ENCODE measurements at places on chromosomes 13 and 19.

GRCh38 chr13:85737952-85738351 lies 61.3 kb downstream of the SLITRK6 start:
- no peak for DNase-seq

GRCh38 chr13:105202354-105202753 lies 1333.1 kb downstream of the EFNB2 start:
- DNase-seq = no peak

DNA sequence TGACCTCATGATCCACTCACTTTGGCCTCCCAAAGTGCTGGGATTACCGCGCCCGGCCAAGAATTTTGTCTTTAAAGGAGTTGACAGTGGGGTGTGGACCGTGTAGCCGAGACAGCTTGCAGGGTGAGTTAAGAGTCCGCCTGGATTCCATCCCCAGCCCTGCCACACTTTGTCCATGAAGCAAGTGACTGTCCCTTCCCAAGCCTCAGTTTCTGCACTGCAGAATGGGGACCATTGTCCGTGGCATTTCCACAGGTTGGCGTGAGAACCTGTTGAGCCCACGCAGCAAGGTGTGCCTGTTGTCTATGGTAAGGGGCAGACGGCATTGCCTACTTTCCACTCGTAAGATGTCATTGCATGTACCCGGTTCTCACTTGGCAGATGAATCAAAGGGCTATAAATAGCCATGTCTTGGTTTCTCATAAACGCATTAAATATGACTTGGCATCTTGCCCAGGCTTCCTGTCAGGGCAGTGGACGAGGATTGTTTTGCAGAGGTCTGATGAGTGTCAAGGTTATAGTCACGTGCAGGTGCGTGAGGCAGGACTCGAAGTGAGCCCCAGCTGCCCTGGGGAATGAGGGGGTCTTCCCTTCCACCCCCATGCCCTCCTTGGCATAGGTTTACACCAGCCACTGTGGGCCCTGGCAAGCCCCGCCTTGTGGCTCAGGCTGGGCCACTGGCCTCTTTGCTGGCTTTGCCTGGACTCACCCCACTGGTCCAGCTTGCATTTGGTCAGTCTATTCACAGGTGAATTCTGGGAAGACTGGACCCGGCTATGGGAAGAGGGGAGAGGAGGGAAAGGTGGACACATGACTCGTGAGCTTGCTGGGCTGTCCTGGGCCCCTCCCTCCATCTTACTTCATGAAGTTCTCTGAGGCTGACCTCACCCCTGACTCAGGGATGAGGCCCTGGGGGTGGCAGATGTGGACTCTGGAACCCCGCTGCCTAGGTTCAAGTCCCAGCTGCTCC lies 14.6 kb downstream of the FAM187B start:
- peak; percentile 84 for DNase-seq

- DNase-seq = no peak
Observed at GRCh38 chr13:76677043-76677442, 209.2 kb downstream of the KCTD12 start.

DNA sequence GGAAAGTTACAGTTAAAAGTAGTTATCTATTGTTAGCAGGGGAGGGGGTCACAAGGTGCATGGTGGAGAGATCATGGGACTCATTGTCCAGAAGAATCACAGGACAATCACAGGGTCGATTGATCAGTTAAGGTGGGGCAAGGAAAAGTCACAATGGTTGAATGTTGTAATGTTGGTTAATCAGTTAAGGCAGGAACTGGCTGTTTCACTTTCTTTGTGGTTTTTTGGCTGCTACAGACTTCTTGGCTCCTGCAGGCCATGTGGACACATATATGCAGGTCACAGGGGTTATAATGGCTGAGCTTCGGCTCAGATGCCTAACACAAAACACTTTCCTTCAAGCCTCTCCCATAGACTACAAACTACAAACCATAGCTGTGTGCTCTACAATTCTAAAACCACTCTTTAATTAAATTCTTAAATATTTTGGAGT lies 6.9 kb upstream of the ZNF431 start:
- DNase-seq = no peak

DNA sequence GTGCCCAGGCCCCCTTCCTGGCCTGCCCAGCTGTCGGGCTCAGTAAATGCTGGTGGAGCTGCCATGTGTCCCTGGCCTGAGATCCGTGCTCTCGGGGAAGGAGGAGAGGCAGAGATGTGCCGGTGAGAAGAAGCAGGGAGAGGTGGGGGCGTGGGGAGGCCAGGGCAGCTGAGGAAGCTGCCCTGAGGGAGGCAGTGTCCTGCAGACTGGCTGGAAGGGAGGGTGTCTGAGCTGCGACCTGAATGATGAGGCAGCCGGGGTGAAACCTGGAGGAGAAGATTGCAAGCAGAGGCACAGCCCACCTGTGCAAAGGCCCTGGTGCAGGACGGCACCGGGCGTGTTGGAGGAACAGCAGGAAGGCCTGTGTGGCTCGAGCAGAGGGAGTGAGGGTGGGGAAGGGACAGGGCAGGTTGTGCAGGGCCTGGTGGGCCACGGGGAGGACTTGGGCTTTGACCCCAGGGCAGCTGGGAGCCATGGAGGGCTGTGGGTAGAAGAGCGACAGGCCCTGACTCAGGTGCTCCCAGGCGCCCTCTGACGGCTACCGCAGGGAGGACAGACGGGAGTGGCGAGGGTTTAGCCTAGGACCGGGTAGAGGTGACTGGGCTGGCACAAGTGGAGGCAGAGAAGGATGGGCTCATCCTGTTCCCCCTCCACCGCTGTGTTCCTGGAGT lies 14.0 kb upstream of the CELF5 start:
- DNase-seq = peak; percentile 82

DNA sequence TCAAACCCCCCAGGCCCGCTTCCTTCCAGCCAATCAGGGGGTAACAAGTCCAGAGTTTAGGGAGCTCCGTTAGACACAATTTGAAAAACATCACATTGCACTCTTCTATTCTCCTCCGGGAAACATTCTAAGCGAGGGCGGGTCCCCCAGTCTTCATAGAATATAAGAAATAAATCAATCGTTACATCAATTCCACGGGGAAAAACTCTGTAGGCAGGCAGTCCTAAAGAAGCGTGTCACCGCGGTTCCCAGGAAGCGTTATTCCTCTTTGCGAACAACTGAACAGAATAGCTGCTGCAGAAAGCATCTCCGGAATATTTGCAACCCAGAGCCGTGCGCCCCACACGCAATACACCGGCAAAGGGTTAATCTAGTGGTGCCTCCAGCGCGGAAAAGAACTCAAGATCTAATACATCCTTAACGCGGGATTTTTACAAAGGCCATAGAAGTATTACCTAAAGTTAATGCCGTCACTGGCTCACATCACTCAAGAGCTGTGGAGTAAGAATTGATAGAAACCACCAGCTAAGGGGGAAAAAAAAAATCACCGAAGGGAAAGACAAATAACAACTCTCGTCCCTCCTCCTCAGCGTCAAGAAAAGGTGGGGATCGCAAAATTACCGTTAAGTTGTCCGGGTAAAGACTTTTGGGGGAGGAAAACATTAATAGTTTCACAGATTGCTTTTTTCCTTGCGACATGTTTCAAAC lies 65.1 kb downstream of the KCNRG start:
- no peak for DNase-seq

DNA sequence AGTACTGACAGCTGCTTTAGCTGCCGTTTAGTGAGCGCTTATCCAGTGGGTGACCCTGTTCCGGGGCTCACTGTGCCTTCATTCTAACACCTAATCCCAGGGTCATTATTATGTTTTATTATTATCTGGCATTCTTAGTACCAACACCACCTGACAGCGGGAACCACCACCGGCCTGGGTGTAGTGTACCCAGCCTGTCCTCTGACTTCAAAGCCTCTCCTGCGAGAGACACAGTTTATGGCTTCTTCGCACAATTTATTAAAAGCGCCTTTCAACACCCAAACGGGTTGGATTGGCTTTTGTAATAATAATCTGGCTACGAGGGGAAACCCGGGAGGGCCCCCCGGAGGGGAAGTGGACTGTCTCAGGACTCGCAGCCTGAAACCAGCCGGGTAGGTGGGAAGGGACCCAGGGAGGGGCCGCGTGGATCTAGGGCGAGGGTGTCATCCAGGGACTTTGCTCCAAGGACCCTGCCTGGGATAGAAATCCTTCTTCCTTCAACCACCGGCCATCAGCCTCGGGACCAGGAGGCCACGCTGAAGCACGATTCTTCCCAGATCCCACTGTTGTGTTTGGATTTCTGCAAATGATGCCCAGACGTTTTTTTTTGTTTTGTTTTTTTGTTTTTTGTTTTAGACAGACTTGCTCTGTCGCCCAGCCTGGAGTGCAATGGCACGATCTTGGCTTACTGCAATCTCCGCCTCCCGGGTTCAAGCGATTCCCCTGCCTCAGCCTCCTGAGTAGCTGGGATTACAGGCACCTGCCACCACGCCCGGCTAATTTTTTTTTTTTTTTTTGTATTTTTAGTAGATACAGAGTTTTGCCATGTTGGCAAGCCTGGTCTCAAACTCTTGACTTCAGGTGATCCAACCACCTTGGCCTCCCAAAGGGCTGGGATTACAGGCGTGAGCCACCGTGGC lies 1.6 kb upstream of the ZBTB7A start:
- no peak for DNase-seq

DNA sequence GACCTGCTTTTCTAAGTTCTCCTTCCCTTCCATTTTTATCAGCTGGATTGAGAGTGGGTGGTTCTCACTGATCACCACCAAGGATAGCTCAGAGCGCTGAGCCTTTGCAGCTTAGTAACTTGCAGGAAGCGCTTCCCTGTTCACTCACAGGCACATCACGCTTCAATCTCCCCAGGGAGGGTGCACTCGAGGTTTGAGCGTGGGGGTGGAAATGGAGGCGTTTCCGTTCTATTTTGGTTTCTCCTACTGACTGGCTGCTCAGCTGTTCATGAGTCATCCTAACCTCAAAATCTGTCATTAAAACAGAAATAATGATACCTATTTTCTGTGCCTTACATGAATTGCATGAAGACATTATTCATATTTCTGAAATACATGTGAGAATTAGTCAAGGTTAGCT lies 292.1 kb downstream of the SPRY2 start:
- peak; percentile 31 for DNase-seq

- no peak for DNase-seq
Observed at GRCh38 chr19:12453495-12453894, 12.7 kb upstream of the ZNF443 start.

DNA sequence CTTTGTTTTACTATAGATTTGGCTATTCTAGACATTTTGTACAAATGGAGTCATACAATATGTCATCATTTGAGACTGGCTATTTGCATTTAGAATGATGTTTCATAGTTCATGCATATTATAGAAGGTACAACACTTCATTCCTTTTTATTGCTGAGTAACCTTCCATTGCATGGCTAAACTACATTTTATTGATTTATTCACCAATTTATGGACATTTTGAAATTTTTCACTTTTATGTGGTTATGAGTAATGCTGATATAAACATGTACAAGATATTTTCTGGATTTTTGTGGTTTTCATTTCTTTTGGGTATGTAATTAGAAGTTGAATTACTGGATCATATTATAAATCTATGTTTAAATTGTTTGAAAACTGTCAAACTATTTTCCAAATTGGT lies 710.3 kb upstream of the SLITRK5 start:
- DNase-seq = no peak

GRCh38 chr13:74026753-74027152 lies 107.5 kb downstream of the KLF12 start:
- DNase-seq = peak; percentile 61

DNA sequence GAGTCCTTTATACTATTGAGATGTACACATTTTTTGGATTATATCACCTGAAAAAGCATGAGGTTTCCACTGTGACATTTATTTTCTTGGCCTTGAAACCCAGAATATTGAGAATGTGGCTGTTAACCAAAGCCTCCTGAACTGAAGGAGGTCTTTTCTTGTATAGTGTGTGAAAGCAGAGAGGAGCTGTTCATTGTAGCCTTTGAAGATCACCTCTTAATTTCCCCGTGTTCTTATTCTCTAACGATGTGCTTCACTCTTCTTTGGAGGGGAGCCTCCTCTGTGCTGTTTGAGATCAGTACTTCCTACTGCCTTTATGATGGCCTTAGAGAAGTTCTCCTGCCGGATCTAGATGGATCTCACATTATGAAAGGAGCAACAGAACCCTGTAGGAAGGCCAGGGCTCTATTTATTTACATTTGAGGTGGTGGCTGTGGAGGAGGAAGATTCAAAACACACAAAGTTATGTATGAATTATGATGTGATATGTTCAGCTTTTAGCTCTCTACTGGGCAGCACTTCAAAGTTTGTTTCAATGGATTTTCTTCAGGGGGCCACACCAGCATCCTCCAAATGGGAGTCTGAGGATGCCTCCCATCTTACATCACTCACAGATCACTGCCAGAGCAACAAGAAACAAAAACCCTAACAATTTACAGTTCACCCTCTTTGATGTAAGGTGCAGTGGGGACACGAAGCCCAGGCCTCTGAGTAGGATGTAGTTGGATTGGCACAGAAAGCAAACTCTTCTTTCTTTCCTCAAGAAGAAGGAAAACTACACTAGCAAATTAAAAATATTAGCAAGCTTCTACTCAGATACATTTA lies 322.3 kb downstream of the DLEU7 start:
- no peak for DNase-seq

GRCh38 chr13:21059641-21060337 lies 1.6 kb downstream of the LATS2 start:
- no peak for DNase-seq

- no peak for DNase-seq
Observed at GRCh38 chr19:16335226-16335625, 10.6 kb downstream of the KLF2 start.

- no peak for DNase-seq
Observed at GRCh38 chr19:54506079-54506478, 3.4 kb downstream of the LAIR2 start.

- DNase-seq = no peak
Observed at GRCh38 chr13:49980266-49980665, 16.6 kb upstream of the TRIM13 start.

GRCh38 chr19:56637976-56638555 lies 4.9 kb upstream of the SMIM17 start:
- DNase-seq = peak; percentile 65

DNA sequence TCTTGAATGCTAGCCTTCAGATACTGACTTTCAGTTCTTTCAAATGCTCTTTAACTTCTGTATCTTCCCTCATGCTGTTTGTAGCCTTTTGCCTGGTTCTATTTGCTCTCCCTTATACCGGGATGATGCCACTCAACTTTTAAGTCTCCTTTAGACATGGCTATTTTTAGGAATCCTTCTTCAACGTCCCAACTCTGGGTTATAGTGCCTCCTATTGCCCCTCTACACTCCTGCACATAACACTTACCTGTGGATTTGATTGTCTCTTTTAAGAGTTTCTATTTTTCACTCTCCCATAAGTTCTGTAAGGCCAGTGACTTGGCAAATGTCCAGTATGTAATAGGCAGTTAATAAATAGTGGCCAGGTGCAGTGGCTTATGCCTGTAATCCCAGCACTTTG lies 343.0 kb downstream of the KLF5 start:
- DNase-seq = no peak
